ENCODE measurements at places on chromosomes 6 and 20.

DNA sequence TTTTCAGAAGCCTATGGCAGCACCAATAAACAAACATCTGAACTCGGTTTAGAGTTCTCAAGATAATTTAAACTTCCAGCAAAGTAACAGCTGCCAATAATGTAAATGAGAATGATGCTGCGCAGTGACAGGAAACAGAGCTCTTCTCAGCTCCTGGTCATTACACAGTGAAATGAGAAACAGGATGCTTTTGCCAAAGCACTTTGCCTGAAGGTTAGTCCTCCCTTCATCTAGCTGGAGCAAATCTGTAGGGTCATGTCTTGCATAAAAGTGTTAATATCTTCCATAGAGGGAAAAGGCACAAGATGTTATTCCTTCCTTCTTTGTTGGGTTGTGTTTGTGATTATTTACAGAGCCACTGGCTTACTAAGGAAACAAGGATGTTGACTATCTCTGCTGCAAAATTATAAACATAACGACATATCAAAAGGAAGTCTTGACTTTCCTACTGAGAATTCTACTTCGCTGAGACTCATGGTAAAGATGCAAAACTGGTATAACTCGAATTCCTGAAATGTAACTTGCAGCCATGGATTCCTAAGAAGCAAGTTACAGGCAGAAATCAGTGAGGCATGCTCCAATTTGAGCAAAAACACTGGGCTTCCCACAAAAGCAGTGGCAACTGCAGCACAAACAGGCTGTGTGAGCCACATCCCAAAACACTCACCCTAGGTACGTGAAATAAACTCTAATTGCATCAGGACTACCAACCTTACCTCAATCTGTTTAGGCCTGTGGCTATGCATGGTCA is 102.5 kb upstream of the BEND6 start:
- peak; percentile 20 for DNase-seq

DNA sequence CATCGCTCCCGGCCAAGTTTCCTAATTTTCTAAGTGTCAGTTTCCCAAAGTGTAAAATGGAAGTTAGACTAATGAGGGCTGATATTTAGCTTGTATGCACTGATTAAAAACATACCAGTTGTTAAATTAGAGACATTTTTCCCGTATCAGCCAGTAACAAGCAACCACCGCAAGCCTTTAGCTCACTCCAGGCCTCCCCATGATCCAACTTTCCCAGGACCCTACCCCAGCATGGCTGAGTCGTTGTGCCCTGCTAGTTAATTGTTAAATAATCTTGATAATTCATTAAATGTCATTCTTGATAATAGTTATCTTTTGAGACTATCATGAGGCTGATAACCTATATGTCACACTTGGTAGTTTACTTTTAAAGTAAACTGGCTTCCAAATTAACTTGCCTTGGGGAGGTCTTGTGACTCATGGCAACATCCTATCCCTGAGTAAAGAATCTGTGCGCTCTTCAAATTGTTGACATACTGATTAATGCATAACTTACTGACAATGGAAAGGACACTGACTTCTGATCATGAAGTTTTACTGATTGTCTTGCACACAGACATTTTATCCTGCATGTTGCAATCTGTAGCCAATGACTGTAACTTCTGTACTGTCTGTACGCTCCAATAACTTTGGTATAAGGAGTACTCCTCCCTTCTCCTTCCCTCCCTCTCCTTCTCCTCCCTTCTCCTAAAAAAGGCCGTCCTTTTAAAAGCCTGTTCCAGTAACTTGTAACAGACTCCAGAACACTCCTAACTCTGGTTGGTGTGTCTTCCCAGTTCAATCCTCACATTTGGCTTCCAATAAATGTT is 6.3 kb upstream of the GTF3C6 start:
- DNase-seq = peak; percentile 80

- DNase-seq = no peak
Measured at GRCh38 chr20:5390720-5391119, 74.0 kb upstream of the PROKR2 start.

GRCh38 chr20:5971203-5971602 is 20.8 kb downstream of the MCM8 start:
- no peak for DNase-seq

GRCh38 chr20:461254-462198 is 807 bp downstream of the TBC1D20 start:
- DNase-seq = peak; percentile 52

- no peak for DNase-seq
Measured at GRCh38 chr6:47621838-47622449, 76.4 kb upstream of the ADGRF4 start.

- DNase-seq = peak; percentile 32
Measured at GRCh38 chr6:80872199-80872950, 765.9 kb downstream of the BCKDHB start.

GRCh38 chr20:35626386-35627001 is 10.9 kb downstream of the SPAG4 start:
- DNase-seq = no peak

DNA sequence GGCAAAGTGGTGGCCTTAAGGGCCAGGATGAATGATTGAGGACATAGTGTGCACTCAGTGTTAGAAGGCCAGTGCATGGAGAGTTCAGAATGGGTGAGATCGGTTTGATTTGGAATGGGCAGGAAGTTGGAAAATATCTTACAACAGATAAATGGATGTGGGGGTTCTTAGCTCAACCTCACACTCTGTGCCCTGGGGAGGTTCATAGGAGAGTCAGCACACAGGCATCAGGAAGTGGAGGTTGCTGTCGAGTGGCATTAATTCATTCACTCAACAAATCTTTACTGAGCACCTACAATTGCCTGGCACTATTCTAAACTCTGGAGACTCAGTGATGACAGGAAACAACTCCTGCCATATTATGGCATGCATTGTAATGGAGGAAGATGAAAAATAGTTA is 313.7 kb upstream of the SUPT3H start:
- no peak for DNase-seq

DNA sequence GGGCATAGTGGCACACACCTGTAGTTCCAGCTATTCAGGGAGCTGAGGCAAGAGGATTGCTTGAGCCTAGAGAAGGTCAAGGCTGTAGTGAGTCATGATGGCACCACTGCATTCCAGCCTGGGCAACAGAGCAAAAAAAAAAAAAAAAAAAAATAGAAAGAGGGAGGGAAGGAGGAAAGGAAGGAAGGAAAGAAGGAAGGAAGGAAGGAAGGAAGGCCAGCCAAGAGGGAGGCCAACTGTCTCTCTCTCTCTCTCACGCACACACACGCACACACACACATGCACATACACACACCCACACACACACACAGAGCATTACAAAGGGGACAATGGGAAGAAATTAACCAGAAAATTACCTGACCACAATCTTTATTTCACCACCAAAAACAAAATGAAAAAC is 50.6 kb upstream of the COL9A1 start:
- no peak for DNase-seq

DNA sequence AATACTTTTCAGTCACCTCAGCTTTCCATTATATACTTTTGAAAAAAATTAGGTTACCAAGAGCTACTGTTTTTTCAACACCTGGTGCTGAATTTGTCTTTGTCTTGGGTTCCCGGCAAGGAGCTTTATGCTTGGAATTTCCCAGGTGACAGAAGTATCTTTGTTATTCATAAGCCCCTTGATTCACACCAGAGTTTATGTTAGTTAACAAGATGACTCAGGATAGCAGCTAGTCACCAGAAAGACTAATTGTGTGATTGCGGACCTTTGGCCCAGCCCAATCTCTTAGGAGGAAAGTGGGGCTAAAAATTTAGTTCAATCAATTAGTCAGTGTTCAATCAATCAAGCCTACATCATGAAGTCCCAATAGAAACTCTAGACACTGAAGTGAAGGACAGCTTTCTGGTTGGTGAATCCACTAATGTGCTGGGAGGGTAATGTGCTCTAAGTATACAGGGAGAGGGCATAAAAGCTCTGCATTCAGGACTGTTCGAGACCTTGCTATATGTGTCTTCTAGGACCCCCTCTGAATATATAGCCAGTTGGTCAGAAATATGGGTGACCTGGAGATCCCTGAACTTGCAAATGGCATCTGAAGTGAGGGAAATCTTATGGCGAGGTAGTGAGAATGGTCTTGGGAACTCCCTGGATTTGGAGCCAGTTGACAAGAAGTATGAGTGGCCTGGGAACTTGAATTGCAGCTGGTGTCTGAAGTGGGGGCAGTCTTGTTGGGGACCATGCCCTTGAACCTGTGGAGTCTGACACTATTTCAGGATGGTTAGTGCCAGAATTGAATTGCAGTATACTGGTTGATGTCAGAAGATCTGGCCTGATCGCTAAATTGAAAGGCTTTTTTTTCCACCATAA is 16.2 kb downstream of the TMEM30A start:
- no peak for DNase-seq

DNA sequence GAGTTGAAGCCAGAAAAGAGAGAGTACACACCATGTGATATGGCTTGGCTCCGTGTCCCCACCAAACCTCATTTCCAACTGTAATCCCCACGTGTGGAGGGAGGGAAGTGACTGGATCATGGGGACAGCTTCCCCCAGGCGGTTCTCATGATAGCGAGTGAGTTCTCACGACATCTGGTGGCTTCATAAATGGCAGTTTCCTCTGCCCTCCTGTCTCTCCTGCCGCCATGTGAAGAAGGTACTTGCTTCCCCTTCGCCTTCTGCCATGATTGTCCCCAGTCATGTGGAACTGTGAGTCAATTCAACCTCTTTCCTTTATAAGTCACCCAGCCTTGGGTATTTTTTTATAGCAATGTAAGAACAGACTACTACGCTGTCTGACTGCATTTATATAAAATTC is 40.3 kb downstream of the TAF4 start:
- no peak for DNase-seq

- DNase-seq = peak; percentile 65
Measured at GRCh38 chr20:11170565-11170964, 496.8 kb upstream of the JAG1 start.

- peak; percentile 97 for DNase-seq
Measured at GRCh38 chr6:148203970-148204369, 138.7 kb upstream of the SASH1 start.

DNA sequence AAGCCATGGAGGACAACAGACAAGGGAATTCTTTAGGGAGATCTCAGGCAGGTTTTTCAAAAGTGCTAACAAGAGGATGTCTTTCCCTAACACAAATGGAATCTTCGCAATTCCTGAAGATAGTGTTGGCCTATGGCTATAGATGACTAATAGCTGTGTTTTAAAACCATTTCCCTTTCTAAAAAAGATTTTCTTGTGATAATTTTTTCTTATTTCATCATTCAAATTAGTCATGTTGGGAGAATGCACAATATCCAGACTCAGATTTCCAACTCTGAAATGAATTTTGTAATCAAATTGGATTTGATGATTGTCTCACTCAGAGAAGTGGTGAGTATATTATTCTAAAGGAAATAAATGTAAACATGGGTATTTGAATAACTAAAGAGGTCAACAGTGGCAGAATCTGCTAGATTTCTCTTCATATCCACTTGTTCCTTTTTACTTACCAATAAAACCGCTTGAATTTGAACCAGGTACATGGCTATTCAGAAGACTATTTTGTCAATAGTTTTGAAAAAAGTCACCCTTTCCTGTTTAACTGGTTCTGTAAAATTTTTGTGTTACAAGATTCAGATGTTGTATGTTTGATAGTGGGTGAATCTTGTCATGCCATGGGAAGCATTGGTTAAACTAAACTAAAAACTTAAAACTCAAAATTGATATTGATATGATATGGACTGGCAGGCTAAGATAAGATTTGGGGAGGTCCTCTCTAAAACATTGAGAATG is 1223.7 kb upstream of the EYS start:
- peak; percentile 78 for DNase-seq

DNA sequence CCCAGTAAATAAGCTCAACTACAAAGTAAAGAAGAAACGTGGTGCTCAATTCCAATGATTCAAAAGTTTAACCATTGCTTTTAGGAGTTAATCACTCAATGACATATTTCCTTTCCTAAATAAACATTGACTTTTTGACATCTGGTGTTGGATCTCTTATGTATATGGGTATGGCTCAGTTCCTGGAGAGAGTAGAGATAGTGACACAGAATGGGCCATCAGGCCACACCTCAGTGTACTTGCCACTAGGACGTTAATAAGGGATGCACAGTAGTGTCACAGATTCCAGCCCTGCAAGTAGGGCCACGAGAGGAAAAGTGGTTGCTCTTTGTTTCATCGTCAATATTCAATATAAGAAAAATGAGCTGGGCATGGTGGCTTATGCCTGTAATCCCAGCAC is 48.9 kb upstream of the TXNDC5 start:
- no peak for DNase-seq

DNA sequence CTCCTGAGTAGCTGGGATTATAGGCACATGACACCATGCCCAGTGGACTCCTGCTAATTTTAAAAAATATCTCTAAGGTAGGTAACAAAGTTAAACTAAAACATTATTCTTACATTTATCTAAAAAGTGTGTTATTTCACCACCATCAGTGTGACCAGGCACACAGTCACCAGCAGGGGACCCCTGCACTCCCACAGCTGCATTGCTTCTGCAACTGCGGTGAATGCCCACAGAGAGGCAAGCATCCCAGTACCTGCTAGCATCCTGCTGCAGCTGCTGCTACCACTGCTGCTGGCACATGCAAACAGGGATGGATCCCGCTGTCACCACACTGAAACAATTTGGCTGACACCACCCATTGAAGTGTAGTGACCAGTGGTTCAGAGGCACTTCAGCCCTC is 21.9 kb upstream of the EPB41L2 start:
- no peak for DNase-seq

DNA sequence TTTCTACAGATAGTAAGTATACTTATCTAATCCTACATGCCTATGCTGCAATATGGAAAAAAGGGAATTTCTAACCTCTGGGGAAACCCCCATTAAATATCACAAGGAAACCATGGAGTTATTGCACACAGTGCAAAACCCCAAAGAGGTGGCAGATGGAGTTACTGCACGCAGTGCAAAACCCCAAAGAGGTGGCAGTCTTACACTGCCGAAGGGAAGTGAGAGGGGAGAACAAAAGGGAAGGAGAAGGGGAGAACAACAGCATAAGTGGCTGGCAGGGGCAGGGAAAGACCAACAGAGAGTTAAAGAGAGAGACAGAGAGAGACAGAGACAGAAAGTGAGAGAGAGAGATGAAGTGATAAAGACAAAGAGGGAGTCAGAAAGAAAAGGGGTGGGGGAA is 43.8 kb upstream of the EIF2S2 start:
- DNase-seq = no peak

- no peak for DNase-seq
Measured at GRCh38 chr6:70847106-70848084, 109.5 kb downstream of the B3GAT2 start.

GRCh38 chr20:46007671-46008070 is 1.0 kb upstream of the MMP9 start:
- no peak for DNase-seq

- no peak for DNase-seq
Measured at GRCh38 chr20:56565511-56565910, 32.5 kb downstream of the FAM209B start.

DNA sequence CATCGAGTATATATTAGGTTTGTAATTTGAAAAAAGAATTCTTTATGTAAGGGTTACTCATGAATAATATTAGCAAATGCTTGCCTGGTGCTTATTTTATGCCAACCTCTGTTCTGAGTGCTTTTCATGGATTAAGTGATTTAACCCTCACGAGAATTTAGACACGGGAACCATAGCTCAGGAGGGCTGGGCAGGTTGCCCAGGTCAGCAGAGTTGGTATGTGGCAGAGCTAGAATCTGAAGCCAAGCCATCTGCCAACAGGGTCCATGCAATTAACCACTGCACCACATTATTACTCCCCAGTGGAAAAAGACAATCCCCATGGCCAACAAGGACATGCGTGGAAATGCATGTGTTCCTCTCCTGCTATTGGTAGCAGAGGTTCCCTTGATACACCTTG is 345.6 kb downstream of the CDC5L start:
- no peak for DNase-seq

GRCh38 chr20:46999801-47000465 is 105.3 kb downstream of the EYA2 start:
- DNase-seq = no peak
